ENCODE measurements at places on chromosomes 6 and 20.

GRCh38 chr6:21739838-21740237 lies 146.3 kb downstream of the SOX4 start:
- DNase-seq = no peak

DNA sequence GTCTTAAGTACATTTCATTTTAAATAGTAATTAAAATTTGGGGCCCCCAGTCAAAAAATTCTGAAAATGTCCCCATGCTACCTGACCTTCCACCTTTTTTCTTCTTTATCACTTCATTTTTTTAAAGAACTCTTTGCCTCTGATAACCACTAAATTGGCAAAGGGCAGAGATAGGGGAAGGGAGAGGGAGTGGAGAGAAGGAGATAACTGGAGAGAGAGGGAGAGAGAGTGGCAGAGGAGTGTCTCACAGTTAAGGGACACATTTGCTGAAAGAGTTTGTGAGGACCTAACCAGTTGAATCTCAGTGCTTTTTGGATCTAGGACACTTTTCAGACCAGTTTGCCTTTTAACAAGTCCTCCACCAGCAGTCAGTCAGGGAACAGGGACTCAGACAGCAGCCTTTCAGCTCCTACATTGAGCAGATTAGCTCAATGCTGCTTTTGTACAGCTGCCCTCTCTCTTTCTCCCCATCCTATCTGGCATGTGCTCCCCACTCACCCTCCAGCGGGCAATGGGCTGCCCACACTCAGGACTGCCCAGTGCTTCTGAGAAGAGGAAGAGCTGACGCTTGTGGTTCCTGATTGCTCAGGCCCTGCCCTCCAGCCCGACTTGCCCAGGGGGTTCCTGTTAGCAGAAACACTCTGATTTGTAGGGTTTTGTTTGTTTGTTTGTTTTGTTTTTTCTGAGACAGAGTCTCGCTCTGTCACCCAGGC lies 14.4 kb downstream of the ARMC2 start:
- DNase-seq = no peak

DNA sequence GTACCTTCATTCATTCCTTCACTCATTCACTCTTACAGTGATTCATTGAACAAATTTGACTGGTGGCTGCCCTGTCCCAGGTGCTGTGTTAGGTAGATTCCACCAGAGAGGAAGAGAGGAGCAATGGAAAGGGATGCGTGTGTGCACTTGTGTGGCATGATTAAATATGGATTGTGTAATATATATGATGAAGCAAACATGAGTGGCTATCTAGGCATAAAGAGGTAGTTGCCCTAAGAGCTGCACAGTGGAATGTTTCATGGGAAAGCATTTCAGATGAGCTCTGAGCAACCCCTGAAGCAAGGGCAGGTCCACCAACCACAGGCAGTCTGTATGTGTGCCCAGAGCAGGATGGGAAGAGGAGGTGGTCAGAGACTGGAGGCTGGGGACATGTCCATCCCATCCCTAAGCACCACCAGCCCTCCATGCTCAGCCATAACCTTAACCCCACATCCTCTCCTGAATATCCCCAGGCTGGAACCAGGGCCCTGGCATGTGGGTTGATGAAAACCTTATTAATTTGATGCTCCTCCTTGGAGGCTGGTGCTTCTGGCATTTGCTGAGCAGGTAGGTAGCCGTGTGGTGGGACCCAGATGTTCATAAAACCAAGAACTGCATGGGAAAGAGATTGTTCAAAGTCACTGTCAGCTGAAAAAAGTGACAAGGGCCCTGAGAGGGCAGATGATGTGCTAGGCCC lies 226.2 kb downstream of the SYNDIG1 start:
- DNase-seq = no peak

- DNase-seq = no peak
Measured at GRCh38 chr20:35491823-35492222, 36.4 kb downstream of the CEP250 start.

DNA sequence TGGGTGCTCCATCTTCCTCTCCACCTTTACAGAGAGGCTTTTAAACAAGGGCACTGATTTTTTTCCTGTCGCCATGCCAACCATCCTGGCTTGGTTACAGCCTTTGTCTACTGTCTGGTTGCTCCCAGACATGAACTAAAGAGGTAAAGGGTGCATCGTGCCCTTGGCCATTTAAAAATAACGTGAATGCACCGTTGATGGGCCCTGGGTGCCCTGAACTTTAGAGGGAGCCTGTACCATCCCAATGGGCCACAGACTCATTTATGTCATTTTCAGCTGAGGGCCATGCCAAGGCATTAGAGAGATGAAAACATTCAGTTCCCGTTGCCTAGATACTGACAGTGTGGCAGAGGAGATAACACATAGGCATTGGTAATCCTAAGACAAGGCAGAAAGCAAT lies 23.3 kb downstream of the TMC2 start:
- no peak for DNase-seq

DNA sequence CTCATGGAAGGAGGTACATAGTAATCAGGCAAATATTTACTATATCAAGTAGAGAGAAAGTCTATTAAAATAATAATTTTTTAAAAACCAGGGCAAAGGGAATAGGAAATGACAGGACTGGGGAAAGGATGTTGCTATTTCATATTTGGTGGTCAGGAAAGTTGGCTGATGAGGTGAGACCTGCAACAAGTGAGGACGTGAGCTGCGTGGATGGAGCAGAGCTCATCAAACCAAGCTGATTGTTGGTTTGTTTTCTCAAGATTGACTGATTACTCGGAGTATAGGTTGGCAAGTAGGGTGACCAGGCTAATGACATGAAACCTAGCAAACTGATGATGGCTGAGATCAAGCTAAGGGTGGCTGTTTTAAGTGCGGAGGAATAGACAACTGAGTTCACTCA lies 6.0 kb downstream of the GJA1 start:
- no peak for DNase-seq

DNA sequence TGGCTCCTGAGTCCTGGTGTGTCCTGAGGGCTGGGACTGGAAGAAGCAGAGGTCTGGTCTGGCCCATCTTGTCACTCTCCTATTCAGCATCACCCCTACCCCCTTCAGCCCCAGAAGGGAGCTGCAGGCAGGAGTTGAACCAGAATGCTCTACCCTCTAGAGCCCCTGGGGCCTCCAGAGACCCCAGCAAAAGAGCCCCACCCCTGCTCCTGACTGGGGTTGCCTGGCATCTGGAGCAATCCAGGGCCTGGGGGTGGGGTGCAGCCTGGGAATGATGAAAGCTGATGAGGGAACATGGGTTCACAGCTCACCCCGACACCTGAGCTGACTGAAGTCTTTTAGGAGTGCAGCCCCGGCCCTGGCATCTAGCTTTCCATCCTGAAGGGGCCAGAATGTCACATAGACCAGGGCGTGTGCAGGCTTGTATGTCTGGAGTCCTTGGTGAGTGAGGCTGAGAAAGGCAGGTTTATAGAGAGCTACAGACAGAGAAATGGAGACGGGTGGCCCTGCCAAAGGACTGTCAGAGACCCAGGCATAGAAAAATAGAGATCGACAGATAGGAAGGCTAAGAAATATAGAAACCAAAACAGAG lies 12.2 kb downstream of the FGD2 start:
- DNase-seq = no peak

- DNase-seq = no peak
Measured at GRCh38 chr6:150537893-150538292, 61.8 kb upstream of the PLEKHG1 start.

- DNase-seq = no peak
Measured at GRCh38 chr6:91161246-91161645, 574.4 kb upstream of the MAP3K7 start.

DNA sequence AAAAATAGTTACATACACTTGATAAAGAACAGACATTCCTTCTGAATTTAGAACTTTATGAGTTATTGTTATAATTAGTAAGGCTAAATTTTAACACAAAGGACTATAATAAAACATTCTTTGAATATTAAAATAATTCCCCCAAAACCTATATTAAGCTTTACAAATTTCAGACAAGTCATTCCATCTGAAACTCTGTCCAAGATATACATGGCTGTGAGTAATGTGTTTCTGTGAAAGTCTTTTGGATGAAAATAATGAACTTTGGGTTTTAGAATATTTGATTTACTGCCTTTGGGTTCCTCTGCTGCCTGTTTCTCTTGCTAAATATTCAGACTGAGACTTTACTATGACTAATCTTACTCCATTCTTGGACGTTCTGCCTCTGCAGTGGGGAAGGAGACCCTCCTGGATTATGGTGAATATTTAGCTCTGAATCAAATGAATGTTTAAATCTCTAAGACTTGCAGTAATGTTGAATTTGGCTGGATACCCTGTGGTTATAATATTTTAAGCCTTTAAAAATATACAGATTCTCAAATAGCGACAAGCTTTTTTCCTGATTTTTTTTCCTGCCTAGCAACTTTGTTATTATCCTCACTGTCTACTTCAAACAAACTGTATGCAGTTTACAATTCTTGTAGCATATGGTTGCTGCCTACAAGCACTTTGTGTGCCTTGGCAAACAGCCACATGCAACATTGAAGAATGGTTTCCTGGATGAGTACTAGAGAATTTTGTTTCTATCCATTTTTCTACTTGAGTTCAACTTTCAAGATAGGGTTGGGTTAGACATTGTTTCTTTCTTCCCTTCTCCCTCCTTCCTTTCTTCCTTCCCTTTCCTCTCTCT lies 51.4 kb downstream of the TXLNB start:
- no peak for DNase-seq

DNA sequence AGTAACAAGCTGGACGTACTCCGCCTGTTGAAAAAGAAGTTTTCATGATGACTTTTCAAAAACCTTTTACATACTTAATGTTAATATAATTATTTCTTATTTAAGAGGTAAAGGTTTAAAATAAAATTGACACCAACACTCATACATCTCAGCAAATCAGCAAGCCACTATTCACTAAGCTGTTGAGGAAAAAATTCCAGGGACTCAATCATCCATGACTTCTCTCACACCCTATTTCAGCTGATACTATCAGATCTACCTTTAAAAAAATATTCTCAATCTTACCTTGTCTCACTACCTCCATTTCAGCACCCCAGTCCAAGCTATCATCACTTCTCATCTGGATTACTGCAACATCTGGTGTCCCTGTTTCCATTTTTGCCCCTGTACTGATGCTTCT lies 109.3 kb downstream of the HACE1 start:
- no peak for DNase-seq

GRCh38 chr20:61566691-61567090 lies 314.6 kb downstream of the CDH4 start:
- no peak for DNase-seq

GRCh38 chr6:144568241-144568640 lies 283.1 kb downstream of the UTRN start:
- no peak for DNase-seq

DNA sequence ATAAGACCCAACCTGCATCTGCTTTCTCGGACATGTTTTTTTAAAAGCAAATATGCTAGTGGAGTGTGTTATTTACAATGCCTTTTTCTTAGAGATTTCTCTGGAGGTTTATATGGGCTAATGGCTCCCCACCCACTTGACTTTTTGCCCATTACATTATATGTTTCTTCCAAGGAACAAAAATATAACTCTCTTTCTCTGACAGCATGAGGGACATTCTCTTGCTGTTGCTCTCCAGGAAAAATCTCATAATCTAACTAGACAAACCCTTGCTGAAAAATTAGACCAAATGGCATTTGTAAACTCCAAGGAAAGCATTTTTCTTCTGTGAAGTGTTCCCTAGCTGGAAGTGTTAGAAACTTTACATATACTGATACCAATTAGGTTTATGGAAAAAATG lies 213.7 kb downstream of the PRL start:
- no peak for DNase-seq

Data from activated T-helper 9 cell treated with anti-CD3 and anti-CD28 coated beads, Interleukin-2, amount 50 U/mL, for 16 hours (primary cell).